ENCODE measurements at places on chromosomes 2 and 18.

DNA sequence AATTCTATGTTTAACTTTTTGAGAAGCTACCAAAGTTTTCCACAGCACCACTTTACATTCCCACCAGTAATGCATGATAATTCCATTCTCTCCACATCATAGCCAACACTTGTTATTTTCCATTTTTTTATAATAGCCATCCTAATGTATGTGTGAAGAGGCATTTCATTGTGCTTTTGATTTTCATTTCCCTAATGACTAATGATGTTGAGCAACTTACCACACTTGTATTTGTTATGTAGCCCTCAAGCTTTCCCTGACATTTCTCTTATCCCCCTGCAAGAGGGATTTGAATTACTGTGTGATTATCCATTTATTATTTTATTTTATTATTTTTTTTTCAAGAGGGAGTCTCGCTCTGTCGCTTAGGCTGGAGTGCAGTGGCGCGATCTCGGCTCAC is 23.6 kb upstream of the SOS1 start:
- DNase-seq, result no peak

DNA sequence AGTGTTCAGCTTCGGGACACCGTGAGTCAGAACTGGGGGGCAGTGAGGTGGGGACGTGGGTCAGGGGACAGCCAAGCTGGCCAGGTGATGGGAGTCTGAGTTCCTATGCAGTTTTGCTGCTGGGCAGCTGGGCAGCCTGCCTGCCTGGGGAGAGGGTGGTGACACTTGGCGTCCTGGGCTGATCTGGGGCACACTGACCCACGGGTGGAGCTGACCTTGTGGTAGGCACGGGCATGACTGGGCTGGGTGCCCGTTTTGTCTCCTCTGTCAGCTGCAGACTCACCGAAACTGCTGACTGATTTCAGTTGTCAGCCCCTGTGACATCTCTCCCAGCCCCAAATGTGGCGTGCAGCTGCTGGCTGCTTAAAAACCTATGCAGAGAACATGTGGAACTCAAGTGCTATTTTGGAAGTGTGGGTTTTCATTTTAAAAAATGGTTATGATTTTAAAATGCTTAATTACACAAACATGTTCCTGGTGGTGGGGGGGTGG is 32.6 kb upstream of the E2F6 start:
- peak; percentile 64 for DNase-seq

GRCh38 chr2:10345126-10345525 is 42.4 kb downstream of the HPCAL1 start:
- peak; percentile 17 for DNase-seq

DNA sequence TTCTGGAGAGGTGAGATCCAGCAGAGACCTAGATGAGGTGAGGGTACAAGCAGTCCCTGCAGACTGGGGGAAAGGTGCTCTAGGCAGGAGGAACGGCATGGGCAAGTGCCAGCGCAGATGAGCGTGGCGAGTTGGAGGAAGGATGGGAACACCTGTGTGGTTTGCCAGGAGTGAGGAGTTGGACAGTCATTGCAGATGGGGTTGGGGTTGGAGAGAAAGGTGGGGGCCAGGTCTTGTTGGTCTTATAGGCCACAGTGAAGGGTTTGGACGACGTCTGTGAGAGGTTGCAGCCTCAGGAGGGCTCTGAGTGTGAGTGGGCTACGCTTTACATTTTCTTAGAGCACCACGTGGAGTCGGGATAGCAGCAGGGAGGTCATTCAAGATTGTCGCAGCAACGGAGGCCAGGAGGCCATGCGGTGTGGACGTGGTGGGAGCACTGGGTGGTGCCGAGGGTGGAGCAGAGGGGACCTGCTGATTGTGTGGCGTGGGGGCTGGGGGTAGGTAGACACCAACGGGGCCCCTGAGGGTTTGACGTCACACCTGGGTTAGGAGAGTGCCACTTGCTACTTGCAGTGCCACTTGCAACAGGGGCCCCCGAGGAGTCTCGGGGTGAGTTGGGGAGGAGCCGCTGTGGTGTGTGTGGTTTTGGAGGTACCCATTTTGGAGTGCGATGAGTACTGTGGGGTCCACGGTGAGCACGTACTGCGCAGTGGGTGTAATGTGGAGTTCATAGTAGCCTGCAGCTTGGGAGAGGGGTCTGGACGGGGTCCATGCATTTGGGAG is 66.2 kb downstream of the LPIN1 start:
- DNase-seq, result no peak

- DNase-seq, result no peak
These were observed 15.7 kb downstream of the CCL20 start for GRCh38 chr2:227829337-227829736.

All from posterior cingulate gyrus (tissue), 11 donors.